ENCODE measurements at places on chromosomes 1 and 21.

- DNase-seq = no peak
Observed at GRCh38 chr1:119743308-119743707, 25.4 kb downstream of the HMGCS2 start.

- no peak for DNase-seq
Observed at GRCh38 chr1:24888061-24888970, 41.8 kb downstream of the RUNX3 start.

DNA sequence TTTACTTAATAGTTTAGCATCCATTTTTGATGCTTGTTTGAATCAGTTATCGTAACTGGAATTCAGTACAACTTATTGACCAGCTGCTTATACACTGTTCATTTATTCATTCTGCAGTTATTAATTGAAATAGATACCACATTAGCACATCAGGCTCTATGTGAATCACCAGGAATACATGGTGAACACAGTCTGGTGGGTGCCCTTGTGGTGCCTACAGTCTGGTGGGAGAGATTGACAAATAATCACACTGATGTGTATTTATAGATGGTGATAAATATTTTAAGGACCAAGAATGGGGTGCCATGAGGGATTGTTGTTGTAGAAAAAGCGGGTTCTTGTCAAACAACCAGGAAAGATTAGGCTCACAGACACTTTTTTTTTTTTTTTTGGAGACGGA lies 87.6 kb downstream of the ZFYVE9 start:
- no peak for DNase-seq

DNA sequence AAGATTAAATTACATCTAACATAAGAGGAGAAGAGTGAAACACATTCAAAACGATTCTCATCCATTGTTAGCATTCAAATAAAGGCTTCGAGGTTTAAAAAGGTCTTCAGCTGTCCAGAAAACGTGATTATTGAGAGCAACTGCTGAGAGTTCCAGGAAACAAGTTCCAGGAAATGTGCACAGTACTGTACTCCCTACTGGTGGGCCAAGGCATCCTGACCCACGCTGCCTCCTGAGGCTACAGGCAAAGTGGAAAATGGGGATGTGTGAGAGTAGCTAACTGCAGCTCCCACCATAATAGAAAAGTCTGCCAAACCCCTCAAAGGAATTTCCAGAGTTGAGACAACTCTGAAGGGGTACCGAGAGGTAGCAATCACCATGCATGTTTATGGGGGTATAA lies 2.0 kb downstream of the VAV3 start:
- DNase-seq = no peak

- DNase-seq = no peak
Observed at GRCh38 chr1:231420959-231421545, 1.0 kb downstream of the EGLN1 start.

- peak; percentile 87 for DNase-seq
Observed at GRCh38 chr1:19452221-19452663, 33.1 kb downstream of the CAPZB start.

- no peak for DNase-seq
Observed at GRCh38 chr1:160538985-160539651, 16.1 kb upstream of the SLAMF6 start.

All from GM04504 (cell line).